ENCODE measurements at places on chromosomes 5 and 9. TPM values are rescaled to one million over a fixed set of nuclear protein-coding genes. Genes with fewer than 3 reads are reported as not detected.

The ORM2 gene
- total RNA-seq = not detected

GRCh38 chr5:87097664-87098063 is 170.0 kb upstream of the RASA1 start:
- no peak for DNase-seq

The TAS2R1 gene
- not detected for total RNA-seq

- no peak for DNase-seq
Measured at GRCh38 chr5:105878402-105878801, 1792.3 kb downstream of the EFNA5 start.

The PCDHA4 gene
- total RNA-seq = 0.23 TPM

GRCh38 chr5:153402550-153402949 is 87.9 kb upstream of the GRIA1 start:
- no peak for DNase-seq

The APC gene
- total RNA-seq = 80.0 TPM

The LCN1 gene
- total RNA-seq = not detected

The BARHL1 gene
- not detected for total RNA-seq

DNA sequence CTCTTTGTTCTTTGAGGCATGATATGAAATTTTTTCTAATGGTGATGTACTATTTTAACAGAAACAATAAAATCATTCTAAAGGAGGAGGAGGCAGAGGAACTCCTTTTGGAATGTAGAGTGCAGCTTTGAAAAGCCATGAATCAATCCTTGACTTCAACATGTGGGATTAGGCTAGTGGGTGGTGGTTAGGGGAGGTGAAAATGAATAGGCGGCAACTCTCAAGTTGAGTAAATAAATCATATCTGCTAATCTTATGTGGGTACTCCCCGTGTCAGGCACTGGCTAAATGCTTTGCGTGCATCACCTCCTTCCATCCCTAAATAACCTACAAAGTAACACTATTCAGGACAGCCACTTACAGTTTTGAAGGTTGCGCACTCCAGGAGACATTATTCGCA is 35.1 kb downstream of the FAM81B start:
- DNase-seq = no peak

DNA sequence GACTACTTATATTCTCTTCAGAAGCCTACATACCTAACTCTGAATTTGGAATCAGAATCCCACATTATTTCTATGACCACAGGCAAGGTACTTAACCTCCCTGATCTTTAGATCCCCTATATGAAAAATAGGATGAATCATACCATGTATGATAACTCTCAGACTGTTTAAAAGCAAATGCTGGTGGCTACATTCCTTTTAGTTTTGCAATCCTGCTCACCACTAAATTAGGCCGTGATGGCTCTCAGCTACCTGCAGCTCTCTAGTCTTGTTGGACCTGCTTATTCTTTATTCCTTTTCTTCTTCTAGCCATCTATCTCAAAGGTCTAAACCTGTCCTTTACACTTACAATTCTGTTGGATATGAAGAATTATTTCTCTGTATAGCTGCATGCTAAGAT is 303.4 kb upstream of the ATP10B start:
- no peak for DNase-seq

The BAG1 gene
- total RNA-seq = 39.7 TPM

The CCL28 gene
- 1.2 TPM for total RNA-seq
